ENCODE measurements at places on chromosomes 2 and 18.

DNA sequence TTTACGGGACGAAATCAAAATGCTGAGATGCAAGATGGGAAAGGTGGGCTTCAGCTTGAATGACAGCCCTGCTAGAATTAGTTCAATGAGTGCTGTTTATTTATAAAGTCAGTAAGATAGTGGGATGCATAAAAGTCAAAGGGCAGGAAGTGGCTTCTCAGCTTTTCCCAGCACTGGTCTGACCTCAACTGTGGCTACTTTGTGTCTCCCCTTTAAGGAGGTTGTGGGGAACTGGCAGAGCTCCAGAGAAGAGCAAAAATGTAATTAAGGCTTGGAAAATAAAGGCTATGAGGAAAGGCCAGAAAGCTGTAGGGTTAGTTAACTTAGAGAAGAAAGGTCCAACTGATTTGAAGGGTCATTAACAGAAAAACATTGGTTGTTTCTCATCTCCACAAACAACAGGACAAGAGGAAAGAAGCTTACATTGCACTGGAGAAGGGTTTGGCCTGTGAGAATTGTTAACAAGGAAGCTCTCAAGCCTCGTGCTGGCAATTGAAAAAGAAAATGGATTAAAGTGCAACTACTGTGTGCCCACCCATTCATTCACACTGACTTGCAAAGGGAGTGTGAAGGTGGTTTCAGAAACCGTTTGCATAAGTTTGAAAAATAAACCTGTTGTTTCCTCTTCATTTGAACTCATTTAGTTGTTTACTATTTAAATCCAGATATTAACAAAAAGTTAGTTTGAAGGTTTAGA, 68.8 kb upstream of the CD28 start:
- no peak for DNase-seq

GRCh38 chr2:42404676-42405075, 43.7 kb upstream of the COX7A2L start:
- DNase-seq: no peak

GRCh38 chr2:155256803-155257202, 558.3 kb downstream of the KCNJ3 start:
- DNase-seq: no peak

DNA sequence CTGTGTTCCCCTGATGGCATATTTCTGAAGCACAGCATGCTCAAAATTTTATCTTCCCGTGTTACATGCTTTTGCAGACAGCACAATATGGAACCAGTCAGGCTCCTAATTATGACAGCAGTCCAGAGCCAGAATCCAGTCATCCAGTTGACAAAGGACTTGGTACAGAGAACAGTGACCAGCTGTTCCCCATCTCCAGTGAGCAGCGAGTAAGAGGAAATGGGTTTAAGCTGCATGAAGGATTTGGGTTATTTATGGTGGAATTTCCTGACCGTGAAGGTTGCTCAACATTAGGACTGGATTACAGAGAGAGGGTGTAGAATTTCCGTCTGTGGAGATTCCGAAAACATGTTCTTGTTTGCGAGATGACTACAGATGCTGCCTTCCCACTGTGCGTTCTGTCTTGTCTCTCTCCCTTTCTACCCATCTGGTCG, 24.4 kb downstream of the SGPP2 start:
- DNase-seq: no peak

DNA sequence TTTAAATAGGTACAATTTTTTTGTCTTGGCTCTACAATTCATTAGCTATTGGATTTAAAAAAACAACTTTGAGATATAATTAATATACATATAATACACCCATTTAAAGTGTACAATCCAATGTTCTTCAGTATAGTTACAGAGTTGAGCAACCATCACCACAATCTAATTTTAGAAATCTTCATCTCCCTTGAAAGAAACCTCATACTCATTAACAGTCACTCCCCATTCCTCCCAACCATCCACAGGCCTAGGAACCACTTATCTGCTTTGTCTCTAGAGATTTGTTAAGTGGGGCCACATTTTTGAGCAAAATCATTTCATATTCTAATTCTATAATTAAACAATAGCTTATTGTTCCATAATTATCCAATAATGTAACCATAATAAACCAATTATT, 32.6 kb downstream of the MRPL33 start:
- DNase-seq: no peak

- DNase-seq: no peak
These were observed 15.5 kb downstream of the GTF2A1L start for GRCh38 chr2:48633143-48633542.

DNA sequence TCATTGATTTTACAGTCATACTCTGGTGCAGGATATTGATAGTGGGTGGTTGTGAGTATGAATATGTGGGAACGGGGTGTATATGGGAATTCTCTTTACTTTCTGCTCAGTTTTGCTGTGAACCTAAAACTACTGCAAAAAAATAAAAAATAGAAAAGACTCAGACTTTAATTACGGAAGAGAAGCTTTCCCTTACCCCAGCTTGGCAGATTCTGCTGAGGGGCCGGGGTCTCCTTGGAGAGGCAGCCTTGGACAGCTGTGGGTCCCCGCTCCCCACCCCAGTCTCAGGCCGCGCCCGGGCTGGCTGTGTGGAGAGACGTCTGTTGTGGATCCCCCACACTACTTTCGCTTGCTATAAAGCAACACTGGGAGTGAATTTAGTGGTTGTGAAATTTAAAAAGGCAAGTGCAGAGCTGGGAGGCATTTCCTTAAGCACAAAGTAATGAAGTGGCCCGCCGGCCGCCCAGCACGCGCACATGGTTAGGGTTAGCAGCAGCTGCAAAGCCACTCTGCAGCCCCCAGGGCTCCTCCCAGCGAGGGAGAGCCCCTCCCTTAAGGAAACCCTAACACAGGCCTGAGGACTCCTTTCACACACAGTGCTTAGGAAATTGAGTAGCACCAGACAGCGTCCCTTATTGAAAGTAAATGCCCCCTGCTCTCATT, 102.4 kb downstream of the DDX1 start:
- DNase-seq: no peak

GRCh38 chr18:60112369-60112768, 212.6 kb downstream of the PMAIP1 start:
- DNase-seq: no peak

DNA sequence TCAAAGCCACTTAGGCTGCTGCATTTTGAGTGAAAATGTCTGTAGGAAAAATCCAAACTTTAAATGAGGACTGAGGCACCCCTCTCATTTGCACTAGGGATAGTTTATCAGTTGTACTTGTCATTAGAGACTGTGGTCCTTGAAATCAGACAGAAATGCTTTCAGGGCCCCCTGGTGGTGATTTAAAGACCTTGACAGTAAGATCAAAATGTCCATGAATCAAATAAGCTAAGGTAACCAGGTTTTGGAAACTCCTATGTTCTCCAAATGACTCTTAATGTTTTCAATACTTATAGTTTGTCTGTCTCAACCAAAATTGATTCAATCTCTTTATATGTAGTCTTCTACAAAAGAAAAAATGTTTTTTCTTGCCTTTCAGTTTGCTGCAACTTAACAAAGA, 28.8 kb upstream of the DDX18 start:
- DNase-seq: peak; percentile 17

DNA sequence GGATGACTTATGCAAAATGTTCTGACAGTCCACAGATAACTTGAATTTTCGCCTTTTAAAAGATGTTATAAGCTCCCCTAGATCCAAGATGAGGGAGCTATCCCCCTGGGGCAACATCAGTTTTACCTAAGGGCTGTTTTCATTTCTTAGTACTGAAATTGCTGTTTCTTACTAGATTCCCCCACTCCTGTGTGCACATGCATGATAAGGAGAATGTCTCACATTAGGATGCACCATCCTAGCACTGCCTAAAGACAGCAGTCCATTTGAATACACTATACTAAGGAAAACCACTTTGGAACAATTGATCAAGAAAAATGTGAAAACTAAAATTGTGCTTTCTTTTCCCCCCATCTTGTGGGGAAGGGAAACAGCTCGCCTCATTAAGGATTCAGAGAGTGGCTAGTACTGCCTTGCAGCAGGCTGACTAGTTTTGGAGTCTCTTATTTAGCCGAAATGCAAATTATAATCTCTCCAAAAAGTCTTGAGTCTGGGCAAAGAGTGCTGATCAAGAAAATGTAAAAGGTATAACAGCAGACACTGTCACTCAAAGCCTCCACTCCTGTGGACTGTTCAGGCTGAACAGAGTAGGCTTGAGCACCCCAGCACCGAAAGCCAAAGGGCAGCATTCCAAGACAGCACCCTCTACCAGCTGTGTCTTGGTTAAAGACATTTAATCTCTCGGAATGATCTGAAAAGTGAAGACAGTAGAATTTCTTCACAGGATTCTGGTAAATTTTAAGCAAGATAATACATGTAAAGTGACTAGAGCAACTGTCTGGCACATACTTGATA, 65.0 kb downstream of the ZNF385B start:
- no peak for DNase-seq

DNA sequence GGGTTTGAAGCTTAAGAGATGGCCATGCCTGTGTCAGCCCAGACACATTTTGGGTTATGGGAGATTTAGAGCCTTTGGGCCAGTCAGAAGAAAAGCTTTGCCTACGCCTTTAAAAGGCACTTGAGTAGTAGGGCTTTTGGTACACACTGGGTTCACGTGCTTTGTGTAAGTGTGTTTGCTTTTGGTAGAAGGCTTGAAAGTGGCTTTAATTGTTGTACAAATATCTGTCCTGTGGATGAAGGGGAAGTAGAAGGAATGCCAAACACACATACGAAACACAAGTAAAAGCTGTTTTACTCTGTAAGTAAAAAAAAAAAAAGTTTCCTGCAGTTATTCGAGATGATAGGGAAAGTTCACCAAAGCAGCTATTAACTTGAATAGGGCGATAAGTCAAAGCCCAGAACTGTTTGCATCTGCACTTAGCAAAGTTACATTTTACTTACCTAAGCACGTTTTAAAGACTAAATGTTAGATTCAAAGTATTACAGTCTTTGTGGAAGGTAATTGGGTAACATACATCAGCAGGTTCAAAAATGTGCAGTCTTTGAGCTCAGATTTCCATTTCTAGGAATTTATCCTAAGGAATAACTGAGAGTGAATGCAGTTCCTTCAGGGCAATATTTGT, 75.4 kb downstream of the STK25 start:
- no peak for DNase-seq

GRCh38 chr2:37665604-37666362, 5.7 kb downstream of the CDC42EP3 start:
- no peak for DNase-seq

- no peak for DNase-seq
These were observed 85.6 kb downstream of the EHD3 start for GRCh38 chr2:31319406-31320175.

DNA sequence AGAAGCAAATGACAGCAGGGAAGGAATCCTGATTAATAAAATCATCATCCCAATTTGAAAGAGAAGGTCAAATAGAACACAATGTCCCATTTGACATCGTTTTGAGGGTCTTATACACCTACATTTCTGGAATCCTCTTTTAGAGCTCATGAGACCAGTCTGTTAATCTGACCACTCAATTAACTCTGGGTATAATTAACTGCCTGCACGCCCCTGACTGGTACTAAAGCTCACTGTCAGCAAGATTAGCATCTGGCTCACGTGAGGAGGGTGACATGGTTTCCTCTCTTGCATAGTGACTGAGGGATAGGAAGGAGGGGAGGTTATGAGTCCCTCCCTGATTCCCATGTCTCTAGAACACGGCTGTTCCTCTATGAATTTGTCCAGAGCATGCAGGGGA, 124.3 kb downstream of the ICOS start:
- no peak for DNase-seq

DNA sequence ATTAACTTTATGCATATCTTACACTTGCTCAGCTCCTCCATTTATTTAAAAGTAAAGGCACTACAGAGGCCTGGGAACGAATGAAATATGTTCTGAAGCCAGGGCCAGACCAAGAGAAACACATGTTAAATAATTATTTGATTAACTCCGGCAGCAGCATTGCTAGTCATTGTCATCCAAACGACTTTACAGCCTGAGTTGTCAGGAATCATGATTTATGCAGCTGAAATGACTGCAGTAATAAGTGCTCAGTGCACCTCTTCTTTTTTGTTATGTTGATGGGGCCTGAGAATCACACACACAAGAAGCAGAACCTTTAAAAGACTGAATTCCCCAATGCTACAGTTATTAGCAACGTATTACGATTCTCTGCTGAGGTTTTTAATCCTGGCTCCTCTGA, 58.9 kb downstream of the EPHA4 start:
- DNase-seq: no peak

GRCh38 chr18:58387716-58388115, 241.2 kb downstream of the ALPK2 start:
- DNase-seq: no peak

GRCh38 chr18:22641958-22642357, 224.2 kb upstream of the CTAGE1 start:
- no peak for DNase-seq

- no peak for DNase-seq
These were observed 208.2 kb downstream of the PRKCE start for GRCh38 chr2:45859682-45860081.

DNA sequence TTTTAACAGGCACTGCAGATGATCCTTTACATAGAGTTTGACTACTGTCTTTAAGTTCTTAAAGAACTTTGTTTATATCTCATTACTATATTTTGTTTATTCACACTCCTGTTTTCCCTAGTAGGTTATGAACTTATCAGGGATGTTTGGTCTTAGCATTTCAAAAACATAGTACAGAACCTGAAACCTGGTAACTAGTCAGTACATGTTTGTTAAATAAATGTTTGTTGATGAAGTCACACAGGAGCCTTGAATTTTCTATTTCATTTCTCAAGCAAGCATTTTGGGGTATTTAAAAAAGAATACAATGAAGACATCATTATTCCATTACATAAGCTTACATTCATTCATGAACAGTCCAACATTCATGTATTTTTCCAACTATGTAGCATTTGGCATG, 280.3 kb upstream of the ZSWIM2 start:
- no peak for DNase-seq

GRCh38 chr2:175619179-175620045, 382.7 kb downstream of the LNPK start:
- DNase-seq: no peak

DNA sequence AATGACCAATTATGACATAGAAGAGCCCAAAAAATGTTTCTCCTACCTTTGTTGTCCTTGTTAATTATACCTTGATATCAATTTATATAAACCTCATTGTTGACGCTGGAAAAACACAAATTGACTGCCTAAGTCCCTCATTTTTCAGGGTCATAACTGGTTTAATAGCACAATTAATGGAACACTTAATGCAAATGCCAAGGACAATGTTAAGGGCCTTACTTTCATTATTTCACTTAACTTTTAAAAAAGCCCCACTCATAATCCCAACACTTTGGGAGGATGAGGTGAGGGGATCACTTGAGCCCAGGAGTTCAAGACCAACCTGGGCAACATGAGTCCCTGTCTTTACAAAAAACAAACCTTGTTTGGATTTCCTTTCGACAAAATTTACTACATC, 3.5 kb upstream of the STPG4 start:
- no peak for DNase-seq

GRCh38 chr2:5144159-5144558, 548.0 kb upstream of the SOX11 start:
- no peak for DNase-seq

DNA sequence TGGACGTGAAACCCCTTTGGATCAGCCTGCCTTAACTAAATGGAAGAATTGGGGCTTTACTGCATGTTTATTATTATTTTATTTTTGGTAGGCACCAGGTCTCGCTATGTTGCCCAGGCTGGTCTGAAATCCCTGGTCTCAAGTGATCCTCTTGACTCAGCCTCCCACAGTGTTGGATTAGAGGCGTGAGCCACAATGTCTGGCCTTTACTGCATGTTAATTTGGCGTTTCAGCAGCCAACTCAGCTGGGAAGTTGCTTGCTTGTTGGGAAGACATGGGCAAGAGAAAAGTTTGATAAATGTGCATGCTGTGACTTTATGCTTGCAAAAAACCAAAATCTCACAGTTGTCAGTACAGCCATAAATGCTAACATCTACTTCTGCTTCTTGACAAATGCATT, 105.1 kb downstream of the FMNL2 start:
- DNase-seq: no peak

Measured in activated naive CD4-positive, alpha-beta T cell treated with anti-CD3 and anti-CD28 coated beads, Interleukin-2, amount 50 U/mL, for 16 hours (primary cell).